Stimulated activated CD4-positive, alpha-beta T cell treated with anti-CD3 and anti-CD28 coated beads, Interleukin-1b, Interleukin-23, amount 100 ng/mL, for 1 hour (primary cell): ENCODE measurements at places on chromosomes 3 and 15.

GRCh38 chr3:70342149-70342548 is 29.7 kb upstream of the MDFIC2 start:
- no peak for DNase-seq

GRCh38 chr15:34039790-34040113 is 748 bp upstream of the AVEN start:
- no peak for DNase-seq

GRCh38 chr3:51954105-51954504 is 1.1 kb upstream of the GPR62 start:
- DNase-seq, result no peak

DNA sequence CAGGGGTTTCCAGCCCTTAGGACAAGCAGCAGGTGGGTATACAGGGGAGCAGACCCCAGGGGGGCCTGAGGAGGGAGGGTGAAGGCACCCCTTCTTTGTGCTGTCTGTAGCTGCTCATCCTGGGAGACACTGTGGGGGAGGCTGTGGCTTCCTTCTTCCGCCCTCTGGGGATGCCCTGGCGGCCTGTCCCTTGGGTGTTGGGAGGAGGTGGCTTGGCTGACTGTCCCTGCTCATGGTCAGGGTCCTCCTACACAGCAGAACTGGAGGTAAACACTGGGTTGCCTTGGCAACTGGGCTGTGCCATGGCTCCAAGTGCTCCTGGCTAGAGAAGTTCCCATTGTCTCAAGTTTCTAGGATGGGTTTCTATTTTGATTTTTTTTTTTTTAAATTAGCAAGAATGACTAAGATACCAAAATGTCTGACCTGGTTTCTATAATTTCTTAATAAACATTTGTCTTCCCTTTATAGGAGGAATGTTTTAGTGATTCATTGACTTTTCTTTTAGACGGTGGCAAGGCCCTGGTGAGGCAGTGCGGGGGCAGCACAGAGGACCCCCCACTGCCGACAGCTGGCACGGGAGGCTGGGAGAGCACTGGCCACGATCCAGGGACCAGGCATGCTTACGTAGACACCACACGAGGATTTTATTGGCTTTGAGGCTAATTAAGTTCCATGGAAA is 12.4 kb downstream of the KLF13 start:
- DNase-seq, result no peak

DNA sequence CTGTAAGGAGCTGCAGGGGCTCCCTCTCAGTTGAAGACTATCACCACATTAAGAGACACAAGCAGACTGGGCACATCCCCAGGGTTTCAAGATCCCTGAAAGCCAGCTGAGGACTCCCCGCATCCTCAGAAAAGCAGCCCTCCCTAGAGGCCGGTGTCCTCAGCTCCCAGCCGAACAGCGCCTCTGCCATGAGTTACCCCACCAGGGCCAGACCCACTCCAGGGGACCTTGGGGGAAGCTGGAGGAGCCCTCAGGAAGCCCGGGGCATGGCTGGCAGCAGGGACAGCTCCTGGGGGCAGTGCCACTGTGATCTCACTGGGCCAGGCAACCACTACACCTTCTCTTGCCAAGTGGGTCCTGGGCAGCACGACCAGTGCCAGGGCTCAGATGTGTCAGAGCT is 8.1 kb downstream of the KLF15 start:
- no peak for DNase-seq

- no peak for DNase-seq
Observed at GRCh38 chr15:47857014-47857775, 139.9 kb downstream of the SEMA6D start.

DNA sequence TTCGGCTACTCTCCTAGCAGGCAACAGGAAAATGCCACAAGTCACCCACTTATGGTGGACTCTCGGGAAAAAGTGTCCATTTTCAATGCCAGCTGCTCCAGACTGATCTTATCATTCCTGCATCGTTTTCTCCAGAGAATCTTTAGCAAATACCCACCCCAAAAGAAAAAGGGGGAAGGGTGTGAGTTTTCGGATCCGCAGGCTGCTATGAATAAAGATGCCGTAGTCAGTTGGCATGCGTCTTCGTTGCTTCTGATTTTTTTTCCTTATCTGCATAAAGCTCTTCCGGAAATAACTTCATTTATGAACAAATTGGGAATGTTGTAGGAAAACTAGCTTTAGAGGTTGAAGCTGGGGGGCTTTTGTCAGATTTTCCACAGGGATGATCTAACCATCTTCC is 22.4 kb upstream of the VILL start:
- DNase-seq, result no peak

DNA sequence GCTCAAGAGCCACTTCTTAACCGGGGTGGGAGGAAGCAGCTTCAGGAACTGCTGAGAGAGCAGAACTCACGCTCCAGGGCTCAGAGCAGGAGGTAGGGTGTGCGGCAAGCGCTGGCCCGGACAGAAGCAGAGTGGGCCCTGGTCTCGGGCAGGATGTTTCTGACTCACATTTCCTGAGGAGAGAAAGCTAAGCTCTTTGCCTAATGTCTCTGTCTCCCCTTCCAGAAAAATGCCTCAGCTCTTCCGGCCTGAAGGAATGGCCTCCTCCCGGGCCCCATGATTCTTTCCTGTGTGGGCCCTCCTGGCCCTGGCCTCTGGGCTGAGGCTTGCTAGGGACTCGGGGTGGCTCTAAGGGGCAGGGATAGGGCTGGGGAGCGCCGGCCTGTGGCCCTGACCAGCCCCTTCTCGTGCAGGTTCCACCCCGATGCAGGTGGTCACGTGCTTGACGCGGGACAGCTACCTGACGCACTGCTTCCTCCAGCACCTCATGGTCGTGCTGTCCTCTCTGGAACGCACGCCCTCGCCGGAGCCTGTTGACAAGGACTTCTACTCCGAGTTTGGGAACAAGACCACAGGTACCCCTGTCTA is 4.1 kb upstream of the STAB1 start:
- DNase-seq, result no peak

GRCh38 chr3:79724206-79724605 is 43.6 kb downstream of the ROBO1 start:
- no peak for DNase-seq

- no peak for DNase-seq
Observed at GRCh38 chr3:98564282-98565005, 29.0 kb downstream of the CPOX start.

- no peak for DNase-seq
Observed at GRCh38 chr3:123559040-123559861, 25.6 kb downstream of the HACD2 start.

- DNase-seq, result no peak
Observed at GRCh38 chr15:73787621-73788020, 34.5 kb upstream of the INSYN1 start.

GRCh38 chr3:6860149-6860953 is 564 bp upstream of the GRM7 start:
- no peak for DNase-seq

DNA sequence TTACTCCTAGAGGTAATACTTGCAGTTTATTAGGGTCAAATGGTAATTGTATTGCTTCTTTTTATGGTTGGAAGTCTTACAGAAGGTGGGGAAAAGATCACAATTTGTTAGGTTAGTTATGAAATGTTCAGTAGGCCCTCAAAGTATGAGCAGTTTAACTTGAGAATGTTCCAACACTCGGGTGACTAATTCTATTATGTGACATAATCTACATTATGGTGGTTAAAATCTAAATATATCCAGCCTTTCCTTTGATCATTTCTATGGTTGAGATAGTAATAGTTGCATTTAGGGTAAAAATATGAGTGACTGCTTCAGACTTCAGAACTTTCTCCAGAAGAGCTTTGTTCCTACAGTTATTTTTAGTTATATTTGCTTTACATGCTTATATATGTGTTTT is 19.6 kb upstream of the FBXO22 start:
- no peak for DNase-seq

GRCh38 chr3:124351430-124352148 is 359.7 kb upstream of the ROPN1 start:
- DNase-seq, result no peak

DNA sequence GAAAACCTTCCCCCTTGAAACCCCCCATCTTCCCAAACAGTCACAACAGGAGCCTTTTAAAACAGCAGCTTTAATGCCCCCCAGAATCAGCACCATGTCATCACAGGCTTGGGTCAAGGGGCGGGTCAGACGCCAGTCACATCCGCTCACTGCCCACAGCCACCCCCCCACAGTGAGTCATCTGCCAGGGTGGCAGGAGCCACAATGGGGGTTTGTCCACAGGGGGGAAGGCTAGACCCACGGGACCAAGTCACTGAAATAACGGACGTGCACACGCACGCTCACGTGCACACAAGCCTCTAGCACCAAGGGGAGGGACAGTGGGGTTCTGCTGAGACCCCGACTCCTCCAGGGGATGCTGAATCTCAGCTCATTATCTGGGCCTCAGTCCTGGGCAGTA is 441 bp upstream of the UCN2 start:
- DNase-seq, result no peak

DNA sequence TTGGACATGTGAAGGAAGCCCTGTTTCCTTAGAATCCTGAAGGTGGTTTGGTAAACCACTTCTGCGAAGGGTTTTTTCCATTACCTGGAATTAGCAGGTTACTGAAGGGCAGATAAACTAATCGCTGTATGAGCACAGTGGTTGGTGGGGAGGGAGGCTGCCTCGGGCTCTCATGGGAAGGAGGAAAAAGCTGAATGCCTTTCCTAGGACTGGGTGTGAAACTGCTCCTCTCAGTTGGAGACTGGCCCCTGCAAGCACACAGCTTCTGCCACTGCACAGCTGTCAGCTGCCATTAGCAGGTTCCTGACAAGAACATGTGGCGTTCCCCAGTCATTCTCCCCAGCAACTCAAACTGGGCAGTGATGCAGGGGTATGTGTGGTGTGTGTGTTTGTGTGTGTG is 376.3 kb downstream of the GAP43 start:
- no peak for DNase-seq

DNA sequence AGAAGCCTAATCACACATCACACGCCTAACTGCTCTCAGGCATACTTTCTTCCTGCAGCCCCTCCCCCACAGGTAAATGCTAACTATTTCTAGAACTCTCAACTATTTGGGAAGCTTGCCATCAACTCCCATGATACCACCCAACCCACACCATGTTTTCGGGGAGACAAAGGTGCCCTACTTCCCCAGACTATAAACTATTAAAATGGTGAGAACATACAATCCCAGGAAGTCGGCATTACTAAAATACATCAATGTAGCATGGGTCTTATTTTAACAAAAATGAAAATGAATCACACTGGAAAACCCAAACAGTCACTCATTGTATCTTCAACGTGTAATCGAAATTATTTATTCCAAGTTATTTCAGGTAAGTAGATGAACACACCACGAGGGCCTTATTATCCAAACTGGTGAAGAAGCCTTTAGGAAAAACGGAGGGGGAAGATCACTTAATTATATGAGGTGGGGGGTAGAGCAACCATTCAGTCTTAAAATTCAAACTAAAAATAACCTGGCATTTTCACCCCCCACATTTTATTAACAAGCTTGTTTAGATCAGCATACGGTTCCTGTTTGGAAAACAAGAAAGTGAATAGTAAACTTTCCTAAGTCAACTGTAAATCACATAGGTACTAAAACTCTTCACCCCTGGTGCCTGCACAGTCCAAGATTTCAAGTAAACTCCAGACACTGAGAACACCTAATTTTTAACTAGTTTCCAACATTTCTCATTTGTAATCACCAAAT is 1.9 kb downstream of the TBL1XR1 start:
- DNase-seq, result no peak

- DNase-seq, result no peak
Observed at GRCh38 chr3:130081351-130081881, at the start of gene ALG1L2. ALG1L2 (plus strand) TSS chr3:130081831; CDS start chr3:130082017, 186 bp downstream.

DNA sequence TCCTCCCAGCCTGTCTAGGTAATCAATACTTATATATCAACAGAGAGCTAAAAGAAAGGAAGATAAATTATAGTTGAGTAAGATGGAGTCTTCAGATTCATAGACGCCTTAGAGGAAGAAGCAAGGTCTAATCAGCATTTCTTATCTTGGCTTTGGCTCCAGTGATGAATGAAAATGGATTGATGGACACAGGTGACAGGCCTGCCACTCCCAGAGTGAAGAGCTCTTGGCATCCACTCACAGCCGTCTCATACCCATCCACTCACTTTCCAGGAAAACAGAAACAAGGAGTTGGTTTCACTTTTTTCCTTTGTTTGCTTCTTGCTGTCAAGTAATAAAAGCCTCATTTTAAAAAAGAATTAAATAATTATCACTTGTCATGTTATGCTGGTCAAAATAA is 168.2 kb downstream of the MFSD1 start:
- no peak for DNase-seq

DNA sequence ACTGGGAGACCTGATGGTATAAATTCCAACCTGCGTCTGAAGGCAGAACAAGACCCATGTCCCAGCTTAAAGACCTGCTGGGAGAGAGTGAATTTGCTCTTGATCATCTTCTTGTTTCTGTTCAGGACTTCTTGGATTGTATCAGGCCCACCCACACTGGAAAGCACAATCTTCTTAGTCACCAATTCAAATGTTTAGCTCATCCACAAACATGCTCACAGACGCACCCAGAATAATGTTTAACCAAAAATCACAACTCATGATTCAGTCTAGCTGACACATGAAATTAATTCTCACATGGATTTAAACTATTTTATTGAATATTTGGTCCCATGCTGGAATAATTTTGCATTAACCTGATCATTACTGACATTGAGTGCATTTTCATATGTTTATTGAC is 37.8 kb upstream of the GOLGA6L2 start:
- no peak for DNase-seq

DNA sequence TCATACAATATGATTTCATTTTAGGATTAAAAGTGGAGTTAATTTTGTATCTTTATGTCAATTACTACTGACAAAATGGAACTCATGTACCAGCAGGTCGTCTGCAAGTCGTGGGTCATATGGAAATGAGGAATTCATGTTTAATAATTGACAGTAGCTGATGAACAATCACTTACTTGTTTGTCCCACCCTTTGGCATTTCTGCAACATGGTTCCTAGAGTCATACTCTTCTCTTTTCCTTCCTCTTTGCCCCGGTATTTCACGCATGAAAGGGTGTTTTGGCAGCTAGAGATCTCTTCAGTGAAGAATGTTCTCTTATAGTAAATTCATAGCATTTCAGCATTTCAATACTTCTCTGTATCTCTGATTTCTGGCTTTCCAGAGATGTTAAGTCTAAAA is 133.3 kb upstream of the SLC24A5 start:
- DNase-seq, result no peak

DNA sequence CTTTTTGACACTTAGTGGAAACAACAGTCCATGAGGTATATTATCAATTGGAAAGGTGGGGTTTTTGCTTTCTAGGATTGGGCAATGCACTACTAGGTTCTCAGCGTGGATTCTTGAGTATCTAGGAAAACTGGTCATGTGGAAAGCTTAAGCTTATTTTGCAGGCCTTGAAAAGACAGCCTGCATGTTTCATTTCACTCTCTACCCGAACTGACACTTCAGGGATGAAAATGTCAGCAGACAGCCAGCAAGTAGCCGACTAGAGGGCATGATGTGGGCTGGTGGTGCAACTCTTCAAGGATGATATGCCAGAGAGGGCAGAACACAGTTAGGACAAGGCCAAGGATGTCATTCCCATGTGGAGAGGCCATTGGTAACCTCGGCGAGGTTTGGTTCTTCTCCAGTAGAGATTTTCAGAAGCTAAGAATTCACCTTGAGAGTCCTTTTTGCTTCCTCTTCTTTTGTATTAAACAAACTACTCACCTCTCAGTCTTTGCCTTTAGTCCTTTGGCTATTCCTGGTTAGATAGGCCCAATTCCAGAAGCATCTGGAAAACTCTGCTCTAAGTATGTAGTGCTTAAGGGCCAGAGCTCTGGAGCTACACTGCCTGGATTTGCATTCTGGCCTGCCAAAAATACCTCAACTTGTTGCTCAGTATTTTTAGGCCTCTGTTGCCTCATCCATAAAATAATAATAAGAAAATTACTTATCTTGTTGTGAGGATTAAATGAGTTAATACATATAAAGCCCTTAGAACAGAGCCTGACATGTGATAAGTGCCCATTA is 17.9 kb downstream of the LPP start:
- DNase-seq, result no peak
